ENCODE measurements at places on chromosomes 7 and 10.

DNA sequence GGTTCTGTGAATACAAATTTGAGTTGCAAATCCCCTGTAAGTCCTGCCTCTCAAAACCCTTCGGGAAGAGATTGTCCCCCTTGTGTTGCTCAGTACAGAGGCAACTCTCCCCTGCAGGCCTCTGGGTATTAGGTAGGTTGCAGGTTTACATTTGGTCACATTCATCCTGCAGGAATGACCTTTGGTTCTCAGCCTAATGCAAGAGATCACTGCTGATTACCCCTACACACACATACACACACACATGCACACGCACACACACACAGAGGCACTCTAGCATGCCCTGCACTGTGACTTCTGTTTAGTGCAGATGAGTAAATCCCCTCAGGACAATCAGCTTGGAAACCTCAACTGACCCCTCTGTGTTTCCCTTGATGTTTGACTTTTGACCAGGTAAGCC, 69.2 kb downstream of the C10orf67 start:
- DNase-seq = no peak

DNA sequence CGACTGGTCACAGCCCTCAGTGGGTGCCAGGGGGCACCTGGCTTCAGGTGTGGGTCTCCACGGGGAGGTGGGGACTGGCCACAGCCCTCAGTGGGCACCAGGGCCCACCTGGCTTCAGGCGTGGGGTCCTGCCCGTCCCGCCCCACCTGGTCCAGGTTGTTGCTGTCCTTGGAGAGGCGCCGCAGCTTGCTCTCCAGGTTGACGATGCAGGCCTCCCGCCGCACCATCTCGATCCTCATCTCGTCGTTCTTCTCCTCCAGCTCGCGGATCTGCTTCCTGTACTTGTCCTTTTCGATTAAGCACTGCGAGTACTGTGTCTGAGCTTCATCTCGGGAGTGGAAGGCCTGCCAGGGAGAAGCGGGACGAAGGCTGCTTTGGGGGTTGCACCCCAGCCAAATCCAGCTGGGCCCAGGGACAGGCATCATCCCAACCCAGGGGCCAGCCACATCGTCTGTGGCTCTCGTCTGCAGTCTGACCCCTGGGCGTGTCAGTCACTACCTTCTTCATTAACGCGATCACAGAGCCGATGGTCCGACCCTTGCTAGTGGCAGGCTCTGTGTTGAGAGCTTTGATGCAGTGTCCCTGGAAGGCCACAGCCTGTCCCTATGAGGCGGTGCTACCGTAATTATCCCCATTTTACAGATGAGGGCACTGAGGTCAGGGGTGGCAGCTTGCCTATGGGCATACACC, 92.9 kb upstream of the GNA12 start:
- no peak for DNase-seq

- DNase-seq = no peak
Observed at GRCh38 chr10:127937069-127937468, 30.2 kb downstream of the PTPRE start.

DNA sequence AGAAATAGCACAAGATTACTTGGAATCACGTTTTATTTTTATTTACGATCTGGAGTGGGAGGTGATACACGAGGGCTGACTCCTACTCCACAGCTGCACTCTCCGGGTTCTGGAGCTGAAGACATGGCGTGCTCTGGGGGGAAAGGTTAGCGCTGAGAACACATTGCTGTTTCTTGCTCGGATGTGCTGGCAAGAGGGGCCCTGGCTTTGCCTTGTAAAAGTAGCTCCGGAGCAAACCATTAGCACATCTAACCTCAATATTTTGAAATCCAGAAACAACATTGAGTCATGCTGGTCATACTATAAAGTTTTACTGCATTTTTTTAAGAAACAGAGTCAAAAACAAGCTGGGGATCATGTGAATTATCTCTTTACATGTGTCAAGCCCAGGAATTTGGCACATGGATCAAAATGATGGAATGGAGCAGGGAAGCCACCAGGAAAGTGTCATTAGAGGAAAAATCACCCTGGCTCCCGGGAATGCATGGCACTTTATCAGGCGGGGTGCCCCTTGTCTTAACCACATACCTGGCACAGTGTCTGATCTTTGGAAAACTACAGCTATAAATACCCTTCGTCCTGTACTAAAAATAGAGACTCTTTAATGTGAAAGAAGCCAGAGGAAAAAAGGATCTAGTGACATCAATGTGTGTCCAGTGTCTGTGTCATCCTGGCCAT, 31.6 kb upstream of the LYZL1 start:
- peak; percentile 82 for DNase-seq

DNA sequence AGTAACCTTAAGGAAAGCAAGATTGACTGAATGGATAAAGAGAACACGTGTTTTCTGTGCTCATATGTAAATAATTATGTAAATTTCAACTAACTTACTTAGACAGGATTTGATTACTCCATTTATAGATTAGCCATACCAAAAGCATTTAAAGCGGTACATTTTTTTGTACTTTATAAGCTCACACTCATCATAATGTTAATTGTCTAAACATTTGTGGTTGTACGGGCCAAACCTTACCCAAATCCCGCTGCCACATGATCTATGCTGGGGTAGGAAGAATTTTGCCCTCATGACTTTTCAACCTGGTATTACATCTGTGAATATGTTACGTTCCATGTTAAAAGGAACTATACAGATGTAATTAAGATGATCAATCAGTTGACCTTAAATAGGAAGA, 29.1 kb downstream of the MKX start:
- no peak for DNase-seq

GRCh38 chr10:14698111-14698828, 76.4 kb downstream of the FAM107B start:
- peak; percentile 19 for DNase-seq

DNA sequence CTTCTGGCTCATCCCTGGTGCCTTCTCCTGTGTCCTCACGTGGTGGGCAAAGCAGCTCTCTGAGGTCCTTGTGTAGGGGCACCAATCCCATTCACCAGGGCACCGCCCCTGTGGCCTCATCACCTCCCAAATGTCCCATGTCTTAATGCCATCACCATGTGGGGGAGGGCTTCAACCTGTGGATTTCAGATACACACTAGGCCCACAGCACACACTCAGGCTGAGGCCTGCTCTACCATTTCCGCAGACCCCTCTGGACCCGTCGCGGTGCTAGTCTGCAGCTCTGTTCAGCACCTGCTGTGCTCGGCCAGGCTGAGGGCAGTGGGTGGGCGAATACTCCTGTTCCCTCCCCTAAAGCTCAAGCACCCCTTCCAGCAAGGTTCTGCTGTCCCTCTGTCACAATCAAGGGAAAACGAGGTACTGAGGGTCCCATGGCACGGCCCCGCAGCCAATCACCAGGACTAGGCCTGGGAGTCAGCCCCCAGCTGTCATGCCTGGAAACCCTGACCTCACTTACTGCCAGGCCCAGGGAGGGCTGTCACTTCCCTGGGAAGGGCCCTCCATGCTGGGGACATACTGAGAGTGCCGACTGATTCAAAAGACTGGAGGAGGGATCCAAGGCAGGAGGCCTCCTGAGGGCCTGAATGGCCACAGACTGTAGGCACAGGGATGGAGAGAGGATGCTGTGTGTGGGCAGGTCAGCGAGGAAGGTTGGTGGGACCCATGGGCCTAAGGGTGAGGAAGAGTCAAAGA, 123.8 kb upstream of the RET start:
- DNase-seq = no peak

DNA sequence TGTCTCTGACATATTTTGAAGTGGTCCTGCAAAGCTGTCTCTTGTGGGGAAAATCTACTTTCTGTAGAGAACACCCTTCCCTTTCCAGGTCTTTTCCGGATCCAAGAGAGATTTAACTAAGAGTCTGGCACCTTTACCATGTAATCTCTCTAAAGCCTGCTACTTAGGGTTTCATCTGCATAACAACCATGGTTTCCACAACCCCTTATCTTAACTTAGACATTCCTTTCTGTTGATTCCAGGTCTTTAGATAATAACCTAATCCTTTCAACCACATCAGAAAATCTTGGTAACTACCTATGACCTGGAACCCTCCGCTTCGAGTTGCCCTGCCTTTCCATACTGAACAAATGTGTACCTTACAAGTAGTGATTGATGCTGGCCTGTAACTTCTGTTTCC, 243.6 kb upstream of the PTER start:
- DNase-seq = no peak

DNA sequence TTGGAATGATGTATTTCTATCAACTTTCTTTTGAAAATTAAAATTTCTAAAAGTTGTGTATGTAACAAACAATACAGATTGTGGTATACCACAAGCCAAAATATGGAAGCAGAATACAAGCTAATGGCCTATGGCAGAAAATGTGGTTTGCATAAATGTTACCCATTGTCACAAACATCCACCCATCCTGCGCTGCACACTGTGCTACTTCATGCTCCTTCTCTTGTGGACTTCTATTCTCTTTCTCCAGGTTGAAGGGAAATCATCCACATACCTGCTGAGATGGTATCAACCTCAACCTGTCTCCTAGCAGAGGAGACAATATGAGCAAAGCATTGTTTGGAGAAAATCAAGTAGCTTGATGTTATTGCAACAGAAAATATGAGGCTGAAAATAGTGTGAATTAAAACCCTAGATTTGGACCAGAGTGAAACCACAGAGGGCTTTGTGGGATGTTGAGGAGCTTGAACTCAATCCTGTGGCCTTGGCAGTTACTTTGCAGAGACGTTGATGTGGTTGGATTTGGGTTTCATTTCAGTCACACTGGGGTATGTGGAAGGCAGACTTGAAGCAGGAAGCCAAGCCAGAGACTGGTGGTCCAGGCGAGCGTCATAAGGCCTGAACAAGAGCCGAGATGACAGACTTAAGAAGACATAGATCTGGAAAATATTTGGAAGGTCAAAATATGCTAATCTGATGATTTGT, 63.8 kb downstream of the ICA1 start:
- no peak for DNase-seq

DNA sequence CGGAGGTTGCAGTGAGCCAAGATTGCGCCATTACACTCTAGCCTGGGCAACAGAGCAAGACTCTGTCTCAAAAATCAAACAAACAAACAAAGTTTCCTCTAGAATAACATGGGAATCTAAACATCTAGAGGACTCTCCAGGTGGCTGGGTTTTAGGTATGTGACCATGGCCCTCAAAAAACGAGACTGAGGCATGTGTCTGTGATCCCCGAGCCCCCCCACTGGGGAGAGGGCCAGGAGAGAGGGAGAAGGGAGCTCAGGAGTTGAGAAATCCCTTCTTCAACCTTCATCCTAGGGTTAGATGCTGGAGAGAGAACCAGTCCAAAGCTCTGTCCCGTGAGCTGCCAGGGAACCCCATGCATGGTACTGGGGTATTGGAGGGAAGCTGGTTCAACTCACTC, 188.0 kb upstream of the LYZL2 start:
- no peak for DNase-seq

DNA sequence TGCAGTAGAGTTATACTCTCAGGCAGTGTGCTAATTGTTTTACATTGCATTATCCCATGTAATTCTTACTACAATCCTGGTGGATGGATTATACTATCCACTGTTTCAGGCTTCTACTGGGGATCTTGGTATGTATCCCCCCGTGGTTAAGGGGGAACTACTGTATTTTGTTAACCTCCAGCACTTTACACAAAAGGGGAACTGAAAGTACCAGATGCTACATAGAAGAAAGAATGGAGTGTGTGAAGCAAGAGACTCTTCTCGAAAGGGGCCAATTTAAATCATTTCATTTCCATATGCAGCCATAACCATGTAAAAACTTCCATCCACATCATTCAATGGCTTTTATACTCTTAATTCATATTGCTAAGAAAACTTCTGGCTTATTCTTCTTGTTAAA, 69.4 kb downstream of the C1GALT1 start:
- DNase-seq = no peak

DNA sequence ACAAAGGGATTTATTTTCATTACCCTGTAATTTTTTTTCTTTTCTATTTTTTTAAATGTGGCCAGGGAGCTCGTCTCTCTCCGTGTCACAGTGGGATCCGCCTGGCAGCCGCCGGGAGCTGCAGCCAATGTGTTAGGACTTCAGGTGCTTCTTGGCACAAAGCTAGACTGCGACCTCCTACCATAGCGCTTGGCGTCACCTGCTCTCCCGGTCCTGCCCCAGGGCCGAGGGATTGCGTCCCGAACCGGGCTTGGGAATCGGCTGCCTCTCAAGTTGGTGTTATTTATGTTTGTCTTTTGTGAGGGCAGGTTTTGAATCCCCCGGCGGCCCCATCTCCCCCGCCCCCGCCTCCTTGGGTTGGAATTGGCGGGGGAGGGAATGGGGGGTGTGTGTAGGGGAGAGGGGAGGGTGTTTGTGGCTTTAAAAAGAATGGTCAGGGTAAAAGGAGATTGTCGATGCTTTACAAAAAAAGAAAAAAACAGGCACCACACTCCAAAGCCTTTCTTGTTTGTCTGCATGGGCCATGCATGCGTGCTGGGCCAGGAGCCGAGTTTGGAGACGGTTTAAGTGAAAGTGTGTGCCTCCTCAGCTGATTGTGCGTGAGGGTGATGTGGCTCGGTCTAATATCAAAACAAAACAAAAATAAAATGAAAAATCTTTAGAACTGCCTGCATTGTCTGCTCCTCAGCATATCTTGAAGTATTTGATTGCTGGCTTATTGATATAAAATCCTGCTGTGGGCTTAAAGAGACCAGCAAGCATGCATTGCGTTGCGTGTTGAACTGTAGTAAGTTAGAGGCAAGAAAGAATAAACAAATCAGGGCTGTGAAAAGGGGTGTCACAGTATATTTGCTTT, 1.2 kb downstream of the PPP1R9A start:
- DNase-seq = no peak

All from AG04449 (cell line).